ENCODE measurements at places on chromosomes 4 and X.

DNA sequence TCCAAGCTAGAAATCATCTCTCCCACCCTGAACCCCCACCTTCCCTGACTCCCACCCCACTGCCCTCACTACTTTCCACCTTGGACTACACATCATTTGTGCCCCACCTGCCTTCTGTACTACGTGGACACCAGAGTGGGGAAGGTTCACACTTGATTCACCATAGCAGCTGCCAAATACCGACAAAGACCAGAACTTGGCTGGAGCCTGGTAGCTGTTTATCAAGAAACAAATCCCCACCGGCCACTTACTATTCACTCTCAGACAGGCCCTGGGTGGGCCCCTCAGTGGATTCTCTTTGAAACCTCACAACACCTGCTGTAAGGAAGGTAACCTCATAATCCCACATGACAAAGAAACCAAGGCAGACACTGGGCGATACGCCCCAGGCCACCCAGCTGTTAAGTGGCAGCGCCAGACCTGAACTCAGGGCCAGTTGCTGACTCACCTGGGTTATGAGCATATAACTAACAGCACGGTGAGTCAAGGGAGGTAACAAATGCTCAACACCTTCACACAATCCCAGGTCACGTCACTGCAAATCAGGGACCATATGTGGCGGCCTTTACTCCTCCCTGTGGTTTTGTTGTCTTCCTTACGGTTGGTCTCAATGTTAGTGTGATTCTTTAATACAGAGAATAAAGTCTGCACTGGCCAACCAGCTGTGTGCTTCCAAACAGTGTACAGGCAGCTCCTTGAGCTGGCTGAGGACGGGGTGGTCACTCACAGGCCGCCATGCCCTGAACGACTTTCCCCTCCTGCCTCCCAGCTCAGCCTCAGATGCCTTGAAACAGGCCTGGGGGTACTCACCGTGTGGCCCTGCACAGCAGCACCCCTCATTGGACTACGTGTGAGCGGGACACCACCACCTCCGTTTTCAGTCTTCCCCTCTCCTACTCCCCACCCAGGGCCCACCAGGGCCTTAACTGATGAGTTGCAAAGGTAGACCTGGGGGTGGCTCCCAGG, 7.5 kb downstream of the WDR1 start:
- no peak for DNase-seq

- no peak for DNase-seq
Measured at GRCh38 chr4:24896977-24897376, 15.9 kb downstream of the CCDC149 start.

DNA sequence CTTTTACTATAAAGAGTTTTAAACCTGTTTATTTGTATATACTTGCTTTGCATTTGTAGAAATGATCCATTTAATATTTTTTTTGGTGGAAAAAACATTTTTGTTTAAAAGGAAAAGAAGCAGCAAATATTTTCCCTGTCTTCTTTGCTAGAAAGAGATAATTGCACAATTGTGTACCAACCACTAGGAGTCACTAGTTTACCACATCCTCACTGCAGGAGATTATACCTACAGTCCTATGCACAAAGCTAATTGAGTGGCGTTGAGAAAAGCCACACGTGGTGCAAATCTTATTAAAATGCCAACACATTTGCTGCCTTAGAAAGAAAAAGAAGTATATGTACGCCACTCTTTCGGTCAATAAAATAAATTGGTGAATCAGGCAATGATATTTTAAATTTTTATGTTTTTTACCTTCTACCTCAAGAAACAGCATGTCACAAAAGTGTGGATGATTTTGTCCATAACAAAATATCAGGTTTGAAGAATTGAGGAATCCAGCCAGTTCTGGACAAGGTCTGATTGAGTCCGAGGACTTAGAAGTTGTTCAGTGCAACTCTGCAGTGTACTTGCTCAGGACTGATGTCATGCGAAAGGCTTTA, 102.9 kb downstream of the GRXCR1 start:
- DNase-seq: no peak

- no peak for DNase-seq
Measured at GRCh38 chr4:57877047-57877458, 766.9 kb upstream of the IGFBP7 start.

- DNase-seq: no peak
Measured at GRCh38 chr4:148883891-148884290, 441.7 kb upstream of the NR3C2 start.

DNA sequence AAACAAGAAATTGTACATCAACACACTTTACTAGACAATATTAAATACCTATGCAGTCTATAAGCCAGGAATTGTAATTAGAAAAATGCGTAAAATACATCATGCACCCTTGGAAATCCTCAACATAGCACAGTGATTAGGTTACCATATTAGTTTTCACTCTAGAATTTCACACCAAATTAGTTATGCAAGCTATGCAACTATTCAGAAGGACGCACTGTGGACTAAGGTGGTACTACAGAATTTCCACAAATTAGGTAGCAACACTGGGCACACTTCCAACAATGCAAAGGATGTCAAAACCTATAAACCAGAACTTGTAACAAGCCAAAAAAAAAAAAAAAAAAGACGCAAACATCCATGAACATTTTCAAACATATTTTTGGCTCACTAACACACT, 71.1 kb upstream of the ZCCHC13 start:
- DNase-seq: no peak

DNA sequence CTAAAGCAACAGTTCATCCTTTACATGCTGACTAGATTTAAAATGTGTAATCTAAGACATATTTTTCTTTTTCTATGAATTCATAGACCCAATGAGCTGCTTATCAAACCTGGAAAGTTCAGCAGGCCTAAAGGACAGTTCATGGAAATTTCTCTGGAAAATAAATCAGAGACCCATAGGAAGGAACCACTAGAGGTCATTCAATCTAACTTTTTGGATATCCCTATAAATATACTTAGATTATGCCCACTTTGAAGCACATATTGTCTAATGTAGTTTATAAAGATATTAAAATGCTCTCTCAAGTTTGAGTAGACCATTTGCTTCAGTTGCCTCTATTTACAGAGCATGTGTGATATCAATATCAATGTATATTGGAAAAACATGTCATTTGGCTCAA, 473.0 kb downstream of the FAT4 start:
- DNase-seq: no peak

GRCh38 chrX:71236836-71237235, 13.8 kb downstream of the GJB1 start:
- no peak for DNase-seq

DNA sequence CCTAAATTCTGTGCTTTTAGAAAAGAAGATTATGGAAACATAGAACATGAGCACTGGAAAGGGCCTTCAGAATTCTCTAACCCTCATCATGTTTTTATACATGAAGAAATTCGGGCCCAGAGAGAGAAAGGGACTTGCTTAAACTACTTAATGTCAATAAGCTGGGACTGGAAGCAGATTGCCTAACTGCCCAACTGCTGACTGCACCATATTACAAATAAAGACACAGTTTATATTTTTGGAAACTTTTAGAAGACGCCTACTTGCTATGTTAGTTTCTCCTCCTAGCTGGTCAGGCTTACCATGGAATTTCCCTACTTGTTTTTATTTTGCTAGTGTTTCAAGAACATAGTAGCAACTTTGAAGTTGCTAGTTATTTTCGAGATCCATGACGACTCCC, 47.1 kb downstream of the SLC9A6 start:
- no peak for DNase-seq

DNA sequence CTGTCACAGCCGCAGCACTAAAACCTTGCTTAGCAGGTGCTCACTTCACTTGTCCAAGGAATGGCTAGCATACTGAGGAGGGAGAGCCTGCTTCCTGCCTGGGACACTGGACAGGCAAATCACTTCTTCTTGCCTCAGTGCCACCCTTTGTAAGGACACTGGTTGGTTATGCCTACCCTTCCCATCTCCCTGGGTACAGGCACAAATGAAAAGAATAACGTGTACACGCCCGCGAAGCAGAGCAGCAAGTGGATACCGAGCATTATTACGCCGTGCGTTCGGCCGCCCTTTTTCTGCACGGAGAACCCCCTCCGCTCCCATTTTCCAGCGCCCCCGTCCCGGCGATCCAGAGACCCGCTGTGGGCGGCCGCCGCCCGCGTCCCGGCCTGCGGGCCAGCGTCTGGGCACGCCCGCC, 338 bp upstream of the KLHL2 start:
- DNase-seq: no peak

DNA sequence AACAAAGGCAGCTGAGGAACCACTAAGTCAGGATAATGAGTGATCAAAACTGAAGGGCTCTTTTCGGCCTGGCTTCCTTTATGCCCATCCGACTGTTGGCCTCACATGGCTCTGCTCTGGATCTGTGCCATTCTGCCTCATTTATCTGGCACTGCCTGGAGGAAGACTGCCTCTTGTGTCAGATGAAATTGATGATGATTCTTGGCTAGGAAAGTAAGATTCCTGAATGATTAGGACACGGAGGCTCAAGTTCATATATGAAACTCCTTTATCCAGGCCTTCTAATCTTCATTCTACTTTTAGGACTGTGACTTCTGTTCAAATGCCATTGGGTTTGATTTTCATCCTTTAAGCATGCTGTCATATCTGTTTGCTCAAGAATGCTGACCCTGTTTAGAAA, 475.4 kb upstream of the RPS6KA3 start:
- DNase-seq: no peak

GRCh38 chr4:70759627-70760026, 37.9 kb downstream of the RUFY3 start:
- DNase-seq: no peak

DNA sequence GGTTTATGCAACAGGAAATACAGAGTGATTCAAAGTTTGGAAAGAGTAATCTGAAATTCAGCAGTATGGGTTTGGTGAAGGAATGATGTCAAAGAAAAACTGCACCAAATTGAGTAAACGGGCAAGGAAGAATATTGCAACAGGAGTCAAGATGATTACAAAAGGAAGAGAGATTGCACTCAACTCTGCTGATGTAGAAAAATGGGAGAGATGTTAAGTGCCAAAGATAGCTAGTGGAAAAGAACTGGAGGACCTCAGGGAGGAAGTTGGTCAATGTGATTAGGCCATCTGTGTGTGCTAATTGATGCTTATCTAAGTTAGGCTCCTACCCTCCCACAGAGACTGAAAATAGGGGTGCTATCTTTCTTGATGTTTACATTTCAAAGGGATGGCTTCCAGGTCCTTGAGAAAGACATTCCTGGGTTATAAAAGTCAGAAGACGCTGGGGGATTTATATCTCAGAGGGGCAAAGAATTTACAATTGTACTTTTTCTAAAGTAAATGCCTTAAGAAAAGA, 167.4 kb upstream of the FAM47A start:
- DNase-seq: no peak

DNA sequence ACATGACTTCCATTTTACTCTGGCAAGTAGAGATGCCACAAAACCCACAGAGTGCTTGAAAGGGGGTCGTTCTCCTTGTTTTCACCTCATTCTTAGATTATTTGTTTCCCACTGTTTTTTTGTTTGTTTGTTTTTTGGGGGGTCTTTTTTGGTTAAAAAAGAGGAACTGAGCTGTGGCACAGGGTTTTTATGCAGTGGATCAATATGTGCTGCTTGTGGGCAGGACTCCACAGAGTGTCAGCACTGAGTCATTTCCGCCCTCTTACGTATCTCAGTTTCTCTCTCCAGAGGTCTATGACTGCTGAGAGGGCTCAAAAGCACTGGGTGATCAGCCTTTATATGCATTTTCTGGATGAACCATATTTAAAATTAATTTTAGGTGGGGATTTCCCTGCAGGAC, 268.1 kb upstream of the GRID2 start:
- no peak for DNase-seq

- DNase-seq: no peak
Measured at GRCh38 chr4:117660668-117661067, 373.6 kb upstream of the NDST3 start.

DNA sequence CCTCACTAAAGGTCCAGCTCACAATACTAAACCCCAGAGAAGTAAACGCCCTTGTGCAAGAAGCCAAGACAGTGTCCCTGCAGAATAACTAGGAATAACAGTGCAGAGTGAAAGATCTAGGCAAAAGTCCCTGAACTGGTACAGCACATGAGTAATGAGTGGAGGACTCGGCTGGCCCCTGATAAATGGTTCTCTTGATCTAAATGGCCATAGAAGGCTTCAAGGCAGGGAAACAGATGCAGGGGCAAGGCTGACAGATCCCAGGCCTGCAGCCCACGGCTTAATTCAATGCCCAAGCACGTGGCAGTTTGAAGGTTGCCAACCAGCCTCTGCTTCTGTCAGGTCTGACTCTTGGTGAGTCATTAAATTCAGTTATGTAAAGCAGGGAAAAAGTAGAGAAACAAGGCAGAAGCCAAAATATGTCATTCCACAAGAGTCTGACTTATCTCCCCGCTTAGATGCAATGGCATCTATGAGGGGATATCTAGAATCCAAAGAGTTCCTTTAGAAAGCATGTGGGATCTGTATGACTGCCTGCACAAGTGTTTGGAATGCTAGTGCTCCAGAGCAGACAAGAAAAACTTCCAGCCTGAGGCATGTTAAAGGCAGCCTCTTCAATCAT, 121.3 kb downstream of the PRDM5 start:
- DNase-seq: no peak

- DNase-seq: no peak
Measured at GRCh38 chrX:31153475-31154047, 81.7 kb upstream of the FTHL17 start.

DNA sequence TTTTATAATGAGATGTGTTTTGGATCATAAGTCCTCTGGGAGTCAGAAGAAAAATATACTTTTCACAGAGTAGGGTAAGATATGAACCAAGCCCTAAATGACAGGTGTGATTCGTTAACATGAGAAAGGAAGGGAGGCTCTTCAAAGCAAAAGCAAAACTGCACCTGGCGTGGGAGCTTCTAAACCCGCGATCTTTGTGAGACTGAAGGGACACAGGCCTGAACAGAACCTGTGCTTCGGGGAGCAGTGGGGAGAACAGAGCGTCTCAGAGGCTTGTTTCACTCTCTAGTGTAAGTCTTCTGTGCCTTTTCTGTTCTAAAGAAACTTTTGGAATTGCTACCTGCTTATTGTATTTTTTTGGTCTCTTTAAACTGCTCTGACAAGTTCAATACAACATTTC, 30.2 kb upstream of the CYP4V2 start:
- DNase-seq: no peak

- no peak for DNase-seq
Measured at GRCh38 chr4:6324999-6325787, 55.5 kb downstream of the WFS1 start.

DNA sequence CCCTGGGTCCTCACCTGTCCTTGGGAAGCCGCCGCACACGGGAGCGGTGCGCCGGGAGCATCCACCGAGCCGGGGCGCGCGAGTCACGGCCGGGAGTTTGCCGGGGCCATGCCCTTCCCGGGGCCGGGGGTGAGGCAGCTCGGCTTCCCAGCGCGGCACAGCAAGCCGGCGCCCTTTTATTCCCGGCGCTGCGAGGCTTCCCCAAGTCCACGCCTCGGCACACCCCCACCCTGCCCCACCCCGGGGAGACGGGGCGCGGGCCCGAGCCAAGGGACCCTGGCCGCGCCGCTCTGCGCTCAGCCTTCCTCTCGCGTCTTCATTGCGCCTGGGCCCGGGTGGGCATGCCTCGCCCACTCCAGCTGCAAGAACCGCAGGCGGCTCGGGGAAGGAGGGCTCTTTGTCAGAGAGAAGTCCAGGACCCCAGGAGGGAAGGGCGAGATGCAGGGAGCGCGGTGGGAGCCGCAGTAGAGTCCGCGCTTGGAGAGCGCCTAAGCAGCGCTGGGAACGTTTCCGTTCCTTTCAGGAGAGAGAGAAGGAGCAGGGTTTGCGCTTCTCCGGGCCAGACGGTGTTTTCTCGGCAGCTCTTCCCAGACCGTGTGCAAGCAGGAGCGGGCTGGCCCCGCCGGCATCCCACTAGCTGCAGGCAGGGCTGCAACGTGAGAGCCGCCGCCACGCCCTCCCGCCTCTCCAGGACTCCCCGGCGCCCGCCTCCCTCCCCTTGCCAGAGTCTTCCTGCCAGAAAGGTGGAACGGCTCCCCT, at the start of gene MXRA5:
Gene MXRA5, minus strand, starts transcription at position 152 of the 759 bp plus-strand sequence. CDS start 2,819 bp downstream, outside the sequence.
- DNase-seq: no peak
